T-helper 17 cell (primary cell): ENCODE measurements at places on chromosomes 3 and 15. TPM values are rescaled to one million over a fixed set of nuclear protein-coding genes. Genes with fewer than 3 reads are reported as not detected.
A peak's percentile ranks its signal among the peaks of the same experiment; 100 is the strongest.

DNA sequence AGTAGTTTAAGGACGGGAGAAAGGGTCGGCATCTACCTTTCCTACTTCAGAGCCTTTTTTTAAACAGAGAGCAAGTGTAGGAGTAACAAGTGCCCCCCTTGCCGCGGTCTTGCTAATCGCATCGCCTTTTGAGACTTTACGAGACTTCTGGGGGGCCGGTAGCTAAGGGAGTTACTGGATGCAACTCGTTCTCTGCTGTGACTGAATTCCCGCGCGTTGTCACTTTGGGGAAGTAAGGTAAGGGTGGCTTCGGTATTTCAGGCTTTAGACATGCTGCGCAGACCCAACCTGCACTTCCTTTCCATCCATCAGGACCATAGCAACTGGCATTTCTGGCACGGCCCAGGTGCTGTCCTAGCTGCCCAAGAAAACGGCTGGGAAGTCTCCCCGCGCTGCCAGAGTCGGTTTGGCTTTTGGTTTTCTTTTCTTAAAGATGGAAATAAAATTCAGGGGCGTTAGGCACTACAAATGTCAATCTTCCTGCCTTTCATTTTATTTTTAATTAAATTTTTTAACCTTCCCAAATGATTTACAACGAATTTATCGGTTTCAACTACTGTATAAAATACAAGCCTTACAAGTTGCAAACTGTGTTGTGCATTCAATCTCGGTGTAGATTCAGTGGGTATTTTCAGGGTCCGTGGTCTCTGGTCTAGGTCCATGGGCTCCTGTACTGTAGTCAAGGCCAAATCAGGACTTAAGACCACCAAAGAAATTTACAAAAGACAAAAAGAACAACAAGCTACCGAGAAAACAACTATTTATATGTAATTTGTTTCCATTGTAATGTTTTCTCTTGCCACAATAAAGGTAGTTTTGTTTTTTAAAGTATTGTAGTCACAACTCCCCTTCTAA lies 3.5 kb downstream of the MECOM start:
- H3K27ac ChIP-seq: no peak overlapping the region
- H3K4me1 ChIP-seq: peaks cover 22% of the 10 kb centered on the region
- H3K27me3 ChIP-seq: peaks cover 76% of the 10 kb centered on the region
- peaks cover 12% of the 10 kb centered on the region for H3K36me3 ChIP-seq
- H3K4me3 ChIP-seq: no peak overlapping the region
- DNase-seq: no peak

Gene SAMMSON
- total RNA-seq: not detected

GRCh38 chr15:94174399-94174802 lies 57.0 kb upstream of the MCTP2 start:
- H3K36me3 ChIP-seq: peaks cover 2% of the 10 kb centered on the region
- H3K4me3 ChIP-seq: no peak overlapping the region
- DNase-seq: no peak
- H3K27me3 ChIP-seq: no peaks in the 10 kb centered on the region
- H3K4me1 ChIP-seq: no peaks in the 10 kb centered on the region

- peak overlapping the region; percentile 94 for H3K27ac ChIP-seq
- H3K36me3 ChIP-seq: peaks cover 3% of the 10 kb centered on the region
- no peaks in the 10 kb centered on the region for H3K27me3 ChIP-seq
- peak overlapping the region; percentile 77 for H3K4me3 ChIP-seq
- DNase-seq: no peak
Observed at GRCh38 chr3:114294940-114295480, 1.2 kb downstream of the TIGIT start.

DNA sequence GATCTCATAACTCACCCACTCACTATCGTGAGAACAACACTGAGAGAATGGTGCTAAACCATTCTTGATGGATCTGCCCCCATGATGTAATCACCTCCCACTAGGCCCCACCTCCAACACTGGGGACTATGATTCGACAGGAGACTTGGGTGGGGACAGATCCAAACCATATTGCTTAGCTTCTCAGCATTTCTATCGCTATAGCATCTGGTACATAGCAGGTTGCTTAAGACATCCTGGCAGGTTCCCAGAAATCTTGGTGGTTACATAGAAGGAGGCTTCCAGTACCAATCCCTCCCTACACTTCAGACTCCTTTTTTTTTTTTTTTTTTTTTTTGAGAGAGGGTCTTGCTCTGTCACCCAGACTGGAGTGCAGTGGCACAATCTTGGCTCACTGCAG lies 487.8 kb downstream of the EDEM1 start:
- no peak overlapping the region for H3K4me3 ChIP-seq
- H3K27ac ChIP-seq: no peak overlapping the region
- no peaks in the 10 kb centered on the region for H3K36me3 ChIP-seq
